T-helper 17 cell (primary cell): ENCODE measurements at places on chromosomes 1 and 21.

- DNase-seq, result no peak
Observed at GRCh38 chr1:10851024-10852013, 54.9 kb upstream of the CASZ1 start.

- DNase-seq, result no peak
Observed at GRCh38 chr1:235875036-235875597, 8.4 kb upstream of the LYST start.

DNA sequence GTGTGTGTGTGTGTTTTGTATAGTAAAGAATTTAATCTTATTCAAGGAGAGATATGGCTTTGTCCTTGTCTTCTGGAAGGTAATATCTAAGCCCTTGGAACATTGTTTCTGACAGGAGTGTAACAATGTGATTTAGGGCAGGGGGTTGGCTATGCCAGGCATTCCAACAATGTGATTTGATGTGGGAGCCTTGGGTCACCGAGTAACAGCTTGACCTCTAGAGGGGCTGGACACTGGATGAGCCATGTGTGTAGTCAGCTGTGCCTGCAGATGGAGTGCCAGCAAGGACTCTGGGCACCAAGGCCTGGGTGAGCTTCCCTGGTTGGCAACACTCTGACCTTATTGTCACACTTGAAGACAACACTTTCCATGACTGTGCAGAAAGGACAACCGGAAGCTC is 336.1 kb upstream of the ZP4 start:
- DNase-seq, result no peak

GRCh38 chr1:192793983-192794767 is 14.7 kb upstream of the RGS2 start:
- no peak for DNase-seq

- DNase-seq, result no peak
Observed at GRCh38 chr1:206568256-206568655, 44.0 kb downstream of the EIF2D start.

DNA sequence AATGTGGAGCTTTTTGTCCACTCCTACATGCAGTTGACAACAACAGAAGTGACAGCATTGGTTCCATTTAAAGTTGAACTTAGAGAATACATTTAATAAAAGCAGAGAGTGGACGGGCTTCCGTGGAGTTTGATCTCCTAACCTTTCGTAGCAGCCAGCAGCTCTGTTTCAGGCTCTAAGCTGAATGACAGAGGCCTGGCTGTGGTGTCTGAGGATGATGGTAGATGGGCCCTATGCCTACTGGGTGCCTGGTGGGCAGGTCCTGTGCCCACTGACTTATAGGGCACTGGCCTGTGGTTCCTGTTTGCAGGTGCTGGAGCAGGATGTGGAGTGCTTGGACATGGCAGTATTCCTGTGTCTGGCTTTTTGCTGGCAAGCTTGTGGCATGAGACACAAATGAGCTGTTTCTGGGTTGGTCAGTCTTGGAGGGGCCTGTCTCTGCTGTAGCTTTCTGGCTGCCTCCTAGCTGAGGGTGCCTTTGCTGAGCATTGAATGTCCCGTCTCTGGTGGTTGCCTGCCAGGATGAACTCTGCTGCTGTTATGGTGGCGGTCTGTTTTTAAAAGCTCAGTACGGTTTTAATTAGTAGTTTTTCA is 54.6 kb downstream of the PRDM2 start:
- no peak for DNase-seq

DNA sequence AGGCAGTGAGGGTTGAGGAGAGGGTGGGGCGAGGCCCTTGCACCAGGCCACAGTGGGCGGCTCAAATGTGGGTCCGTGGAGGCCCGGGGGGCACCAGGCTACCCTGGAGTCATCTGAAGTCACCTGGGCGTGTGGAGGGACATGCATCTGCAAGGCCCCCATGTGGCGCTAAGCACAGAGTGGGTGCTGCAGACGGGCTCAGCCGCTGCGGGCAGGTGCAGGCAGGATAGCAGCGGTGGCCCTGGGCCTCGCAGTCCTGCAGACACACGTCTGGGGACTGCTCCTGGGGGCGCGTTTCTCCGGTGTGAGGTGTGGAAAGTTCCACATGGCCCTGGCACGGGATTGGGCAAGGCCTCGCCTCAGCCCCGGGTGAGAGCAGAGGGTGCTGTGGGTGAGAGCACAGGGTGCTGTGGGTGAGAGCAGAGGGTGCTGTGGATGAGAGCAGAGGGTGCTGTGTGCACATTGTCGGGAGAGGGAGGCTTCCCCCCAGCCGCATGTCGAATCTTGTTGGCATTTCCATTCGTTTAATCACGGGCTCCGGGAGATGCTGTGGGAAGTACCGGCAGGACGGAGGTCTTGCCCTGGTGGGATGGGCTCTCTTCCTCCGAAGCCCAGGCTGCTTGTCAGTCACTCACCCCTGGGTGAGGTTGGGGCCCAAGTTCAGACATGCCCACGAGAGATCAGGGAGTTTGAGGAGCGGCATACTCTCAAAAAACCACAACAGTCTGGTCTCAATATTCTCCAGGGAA is 46.5 kb downstream of the TP73 start:
- DNase-seq, result no peak

- DNase-seq, result no peak
Observed at GRCh38 chr21:15224346-15225086, 159.7 kb upstream of the NRIP1 start.

GRCh38 chr1:28510970-28511440 is 5.2 kb downstream of the RCC1 start:
- no peak for DNase-seq

DNA sequence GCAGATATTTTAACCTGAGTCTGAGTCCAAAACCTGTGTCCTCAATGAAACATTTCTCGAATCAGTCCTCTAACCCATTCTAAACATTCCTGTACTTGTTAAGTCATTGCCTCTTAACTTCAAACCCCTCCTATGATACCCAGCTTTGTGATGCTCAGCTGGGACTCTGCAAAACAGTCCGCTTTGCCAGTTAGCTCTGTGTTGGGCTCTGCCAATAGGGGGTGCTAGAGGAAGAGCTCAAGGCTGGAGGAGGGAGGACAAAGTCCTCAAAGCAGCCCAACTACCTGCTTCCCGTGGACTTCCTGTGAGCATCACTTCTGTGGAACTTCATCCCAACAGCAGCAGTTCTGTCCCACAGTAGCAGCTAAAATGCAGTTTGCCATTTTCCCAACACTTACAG is 38.1 kb upstream of the SYT14 start:
- DNase-seq, result no peak

DNA sequence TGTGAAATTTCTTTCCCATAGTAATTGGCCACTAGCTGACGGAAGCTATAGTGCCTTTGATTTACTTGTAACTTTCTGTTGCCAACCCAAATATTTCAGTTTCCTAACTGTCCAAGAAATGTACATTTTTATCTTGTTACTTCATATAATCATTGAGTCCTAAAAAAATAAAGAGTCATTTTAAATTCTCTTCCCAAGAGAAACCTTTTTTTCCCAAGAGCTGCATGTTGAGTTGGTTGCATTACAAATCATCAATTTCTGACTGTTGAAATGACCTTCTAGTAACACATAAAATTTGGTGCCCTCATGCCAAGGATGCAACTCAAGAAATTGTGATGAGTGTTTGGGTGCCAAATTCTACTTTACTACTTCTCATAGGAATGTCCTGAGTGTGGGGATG is 61.0 kb downstream of the HMCN1 start:
- DNase-seq, result no peak

GRCh38 chr1:234997896-234998741 is 130.5 kb downstream of the TOMM20 start:
- no peak for DNase-seq
